ENCODE measurements at places on chromosomes 7 and 10.

GRCh38 chr7:150466477-150466876 lies 16.0 kb downstream of the GIMAP8 start:
- no peak for DNase-seq

DNA sequence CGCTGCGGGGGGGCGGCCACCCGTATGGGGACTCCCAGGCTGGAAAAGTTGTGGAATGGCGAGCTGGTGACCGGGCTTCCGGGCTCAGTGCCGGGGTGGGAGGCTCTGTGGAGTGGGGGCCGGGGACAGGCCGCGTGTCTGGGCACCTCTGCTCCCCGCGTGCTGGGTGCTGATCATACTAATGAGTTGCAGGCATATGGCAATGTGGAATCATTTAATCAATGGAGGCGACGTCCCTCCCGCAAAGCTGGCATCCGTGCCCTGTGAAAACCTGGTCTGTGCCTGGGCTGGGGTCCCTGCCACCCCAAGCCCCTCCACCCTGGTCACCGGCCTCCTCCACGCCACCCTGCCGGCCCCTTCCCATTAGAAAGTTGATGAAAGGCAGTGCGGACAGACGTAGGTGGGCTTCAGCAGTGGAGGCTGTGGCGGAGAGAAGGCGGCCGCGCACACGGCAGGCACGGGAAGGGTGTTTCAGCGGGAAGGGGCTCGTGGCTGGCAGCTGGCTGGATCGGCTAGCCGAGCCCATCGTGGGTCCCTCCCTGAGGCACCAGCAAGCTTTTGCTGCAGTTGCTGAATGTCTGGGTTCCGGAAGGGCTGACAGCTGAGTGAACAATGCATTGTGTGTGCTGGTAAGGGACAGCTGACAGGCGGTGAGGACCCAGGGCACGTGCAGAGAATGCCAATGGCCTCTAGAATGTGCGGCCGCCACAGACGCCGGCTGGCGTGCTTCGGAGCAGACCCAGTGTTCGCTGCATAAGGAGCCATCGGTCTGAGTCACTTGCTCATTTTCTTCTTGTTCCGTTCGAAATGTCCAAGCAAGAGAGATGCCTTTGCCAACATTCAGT lies 1.5 kb downstream of the ADGRA1 start:
- no peak for DNase-seq

- DNase-seq = no peak
Measured at GRCh38 chr7:132804849-132805485, 228.7 kb upstream of the PLXNA4 start.

- DNase-seq = peak; percentile 46
Measured at GRCh38 chr7:85095806-85096205, 91.0 kb downstream of the SEMA3D start.

GRCh38 chr7:25886387-25887240 lies 265.4 kb upstream of the NFE2L3 start:
- DNase-seq = no peak

GRCh38 chr7:47884675-47885074 lies 63.6 kb downstream of the PKD1L1 start:
- no peak for DNase-seq

DNA sequence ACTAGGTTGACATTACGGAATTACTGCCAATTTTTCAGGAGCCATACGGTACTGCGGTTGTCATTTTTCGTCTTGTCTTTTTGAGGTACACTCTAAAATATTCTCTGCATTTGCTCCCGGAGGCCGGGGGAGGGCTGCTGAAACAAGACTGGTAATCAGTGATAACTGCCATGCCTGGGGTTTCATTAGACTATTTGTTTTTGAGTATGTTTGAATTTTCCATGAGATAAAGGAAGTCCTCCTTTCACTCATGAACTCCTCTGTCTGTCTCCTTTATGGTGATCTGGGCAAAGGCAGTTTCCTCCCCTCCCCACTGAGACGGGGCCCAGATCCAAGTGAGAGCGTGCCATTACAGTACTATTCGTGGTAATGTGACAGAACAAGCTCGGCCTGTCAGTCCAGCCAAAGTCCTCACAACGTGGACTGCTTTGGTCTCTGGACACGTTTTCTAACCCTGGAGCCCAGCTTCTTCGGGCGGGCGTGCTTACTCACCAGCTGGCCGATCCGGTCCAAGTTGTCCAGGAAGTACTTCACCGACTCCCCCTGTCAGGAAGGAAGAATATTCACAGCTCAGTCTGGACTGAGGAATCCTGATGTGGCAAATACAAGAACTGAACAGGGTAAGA lies 45.1 kb downstream of the AMZ1 start:
- no peak for DNase-seq

DNA sequence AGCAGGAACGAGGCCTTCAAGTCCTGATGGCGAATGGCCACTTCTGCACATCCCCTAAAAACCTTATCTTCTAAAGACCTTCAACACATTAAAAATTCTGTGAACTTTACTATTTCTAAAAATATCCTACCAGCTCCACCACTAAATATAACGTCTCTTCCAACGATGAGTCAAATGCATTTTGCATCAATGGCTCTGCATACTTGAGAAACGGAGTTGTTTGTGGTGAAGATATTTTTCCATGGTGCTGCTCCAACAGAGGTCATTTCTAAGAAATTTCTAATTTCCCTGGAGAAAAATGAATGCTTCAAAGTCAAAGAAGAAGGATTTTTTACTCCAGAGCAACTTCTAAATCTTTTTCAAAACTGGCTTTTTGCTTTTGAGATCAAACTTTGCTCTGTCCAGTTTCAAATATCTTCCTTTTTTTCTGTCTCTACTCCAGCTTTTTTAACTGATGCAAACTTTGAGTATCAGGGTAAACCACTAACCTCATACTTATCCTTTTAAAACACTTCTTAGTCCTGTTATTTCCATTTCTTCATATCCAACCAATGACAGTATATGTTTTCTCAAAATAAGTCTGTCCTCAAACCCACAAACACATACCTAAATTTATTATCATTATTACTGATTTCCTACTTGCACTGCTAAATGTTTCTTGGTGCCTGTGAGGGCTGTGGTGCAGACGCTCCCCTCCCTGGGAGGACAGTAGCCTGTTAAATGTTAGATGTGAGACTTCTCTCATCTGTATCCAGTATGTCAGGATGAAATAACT lies 258.1 kb downstream of the KLF6 start:
- DNase-seq = peak; percentile 95

DNA sequence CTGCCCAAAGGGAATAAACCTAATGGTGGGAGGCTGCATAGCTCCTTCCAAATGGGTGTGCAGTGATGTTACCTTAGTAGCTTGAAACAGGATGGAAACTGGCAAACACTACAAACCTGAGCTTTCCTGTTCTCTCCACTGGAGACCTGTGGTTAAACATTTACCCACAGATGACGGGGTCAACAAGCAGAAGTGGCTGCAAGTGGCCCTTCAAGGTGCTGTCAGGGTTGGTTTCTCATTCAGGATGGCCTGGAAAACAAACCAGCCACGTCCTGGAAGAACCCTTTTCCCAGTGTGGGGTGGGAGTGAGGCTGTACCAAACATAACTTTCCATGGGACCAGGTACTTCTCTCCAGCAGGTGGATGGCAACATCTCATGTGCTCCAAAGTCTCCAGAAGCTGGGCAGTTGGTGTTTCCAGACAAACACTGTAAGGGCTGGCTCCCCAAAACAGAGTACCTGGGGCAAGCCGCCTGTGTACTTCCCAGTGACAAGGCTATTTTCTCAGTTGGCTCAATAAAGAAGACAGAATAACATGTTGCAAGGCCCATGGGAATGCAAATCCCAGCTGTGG lies 67.5 kb downstream of the DNAJB9 start:
- no peak for DNase-seq

GRCh38 chr7:81839708-81840369 lies 70.0 kb upstream of the HGF start:
- no peak for DNase-seq

All from fibroblast of skin of right biceps (primary cell).